ENCODE measurements at places on chromosomes 7 and 10.

DNA sequence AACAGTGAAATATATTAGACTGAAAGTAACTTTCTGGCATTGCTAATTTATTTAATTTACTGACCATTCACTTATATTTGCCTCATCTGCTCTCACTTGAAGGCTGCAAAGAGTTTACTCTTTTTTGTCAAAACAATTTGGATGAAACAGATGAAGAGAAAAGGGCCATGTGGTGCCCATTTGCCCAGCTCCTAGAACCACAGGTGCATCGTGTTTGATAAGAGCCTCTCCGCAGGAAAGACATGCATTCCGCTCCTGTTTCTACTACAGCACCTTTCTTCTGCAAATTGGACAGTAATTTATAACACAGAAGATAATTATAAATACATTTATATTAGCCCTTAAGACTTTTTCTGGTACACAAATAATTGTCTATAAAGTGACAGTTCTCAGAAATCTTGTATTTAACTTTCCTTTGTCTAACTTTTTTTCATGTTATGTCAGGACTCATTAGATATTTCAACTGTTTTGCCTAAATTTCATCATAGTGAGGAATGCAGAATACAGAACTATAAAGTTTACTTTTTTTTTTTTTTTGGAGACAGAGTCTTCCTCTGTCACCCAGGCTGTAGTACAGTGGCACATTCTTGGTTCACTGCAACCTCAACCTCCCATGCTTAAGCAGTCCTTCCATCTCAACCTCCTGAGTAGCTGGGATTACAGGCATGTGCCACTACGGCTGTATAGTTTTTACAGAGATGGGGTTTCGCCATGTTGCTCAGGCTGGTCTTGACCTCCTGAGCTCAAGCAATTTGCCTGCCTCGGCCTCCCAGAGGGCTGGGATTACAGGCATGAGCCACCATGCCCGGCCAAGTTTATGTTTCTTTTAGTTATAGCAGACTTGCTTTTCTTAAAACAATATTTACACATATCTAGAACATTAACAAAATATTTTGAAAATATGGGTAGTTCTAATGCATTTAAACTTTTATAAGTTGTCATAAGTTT lies 869 bp downstream of the LAMB4 start:
- DNase-seq, result no peak

GRCh38 chr10:73416571-73416970 lies 2.7 kb upstream of the ANXA7 start:
- no peak for DNase-seq

- no peak for DNase-seq
Measured at GRCh38 chr10:112715581-112715980, 234.5 kb upstream of the TCF7L2 start.

GRCh38 chr7:1466524-1467271 lies 7.4 kb upstream of the MICALL2 start:
- no peak for DNase-seq

- DNase-seq, result no peak
Measured at GRCh38 chr10:62021128-62021665, 119.7 kb downstream of the ARID5B start.

GRCh38 chr7:142968229-142968628 lies 6.1 kb upstream of the KEL start:
- no peak for DNase-seq

DNA sequence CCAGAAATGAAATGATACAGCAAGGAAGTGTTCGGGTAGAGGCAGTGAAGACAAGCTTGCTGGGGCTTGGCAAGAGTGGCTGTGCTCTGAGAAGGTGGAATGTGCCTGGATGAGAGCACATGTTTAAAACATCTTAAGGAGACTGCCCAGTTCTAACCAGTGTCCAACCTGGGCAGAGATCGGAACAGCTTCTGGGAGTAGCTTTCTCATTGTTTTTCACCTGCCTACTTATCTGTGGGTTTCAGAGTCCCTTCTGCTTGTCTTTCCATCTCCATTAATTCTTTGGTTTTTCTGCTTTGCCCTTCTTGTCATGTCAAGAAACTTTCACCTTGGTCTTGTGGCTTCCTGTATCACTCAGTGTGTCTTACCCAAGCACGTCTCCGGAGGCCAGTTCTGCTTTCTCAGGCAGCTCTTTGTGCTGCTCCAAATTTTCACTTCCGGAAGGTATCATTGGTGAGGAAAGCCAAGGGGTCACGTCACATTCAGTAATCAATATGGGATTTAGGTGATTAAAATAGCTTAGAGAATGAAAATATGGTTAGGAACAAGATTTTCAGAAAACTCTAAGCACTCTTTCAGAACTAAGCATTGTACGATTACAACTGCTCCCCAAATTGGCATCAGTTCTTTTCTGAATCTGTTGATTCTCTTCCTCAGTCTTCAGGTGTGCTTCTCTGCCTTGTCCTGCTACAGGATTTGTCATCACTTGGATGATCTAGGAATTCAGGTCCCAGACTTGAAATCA lies 5.5 kb upstream of the LAMB4 start:
- no peak for DNase-seq
